ENCODE measurements at places on chromosomes 11 and 22. TPM values are rescaled to one million over a fixed set of nuclear protein-coding genes. Genes with fewer than 3 reads are reported as not detected.

GRCh38 chr11:64090806-64091516, 55.2 kb downstream of the FLRT1 start:
- no peaks in the 10 kb centered on the region for H3K27me3 ChIP-seq
- H3K4me1 ChIP-seq = peaks cover 72% of the 10 kb centered on the region
- no peak overlapping the region for H3K4me3 ChIP-seq

Gene SULT4A1
- 12.0 TPM for total RNA-seq

DNA sequence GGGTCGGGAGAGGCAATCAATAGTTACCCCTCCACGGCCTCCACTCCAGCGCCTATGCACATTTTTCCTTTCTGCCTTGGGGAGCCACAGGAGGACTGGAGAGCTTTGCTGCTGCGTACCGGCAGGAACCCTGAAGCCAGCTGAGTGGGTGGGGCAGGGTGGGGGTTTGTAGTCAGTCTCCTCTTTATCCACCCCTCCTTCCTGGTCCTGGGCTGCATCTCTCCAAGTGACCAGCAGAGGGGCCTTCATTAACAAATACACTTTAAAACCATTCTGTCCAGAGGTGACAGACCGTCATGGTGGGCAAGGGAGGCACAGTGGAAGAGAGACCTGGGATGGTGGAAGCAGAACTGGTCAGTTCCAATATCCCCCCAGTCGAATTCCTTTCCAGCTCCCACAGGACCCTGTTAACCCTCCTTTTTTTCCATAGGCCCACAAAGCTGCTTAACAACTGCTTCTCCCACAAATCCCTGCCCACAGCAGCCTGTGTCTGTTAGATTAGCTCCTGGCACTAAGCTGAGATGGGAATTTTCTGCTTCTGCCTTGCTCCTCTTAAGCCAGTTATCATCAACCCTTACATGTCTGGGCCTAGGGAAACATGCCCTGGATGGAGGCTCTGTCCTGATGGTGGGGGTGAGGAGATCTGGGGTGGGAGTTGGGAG, 3.9 kb upstream of the ABCG4 start:
- no peaks in the 10 kb centered on the region for H3K27me3 ChIP-seq
- H3K4me3 ChIP-seq = no peak overlapping the region
- H3K4me1 ChIP-seq = peaks cover 5% of the 10 kb centered on the region
- H3K36me3 ChIP-seq = no peaks in the 10 kb centered on the region

DNA sequence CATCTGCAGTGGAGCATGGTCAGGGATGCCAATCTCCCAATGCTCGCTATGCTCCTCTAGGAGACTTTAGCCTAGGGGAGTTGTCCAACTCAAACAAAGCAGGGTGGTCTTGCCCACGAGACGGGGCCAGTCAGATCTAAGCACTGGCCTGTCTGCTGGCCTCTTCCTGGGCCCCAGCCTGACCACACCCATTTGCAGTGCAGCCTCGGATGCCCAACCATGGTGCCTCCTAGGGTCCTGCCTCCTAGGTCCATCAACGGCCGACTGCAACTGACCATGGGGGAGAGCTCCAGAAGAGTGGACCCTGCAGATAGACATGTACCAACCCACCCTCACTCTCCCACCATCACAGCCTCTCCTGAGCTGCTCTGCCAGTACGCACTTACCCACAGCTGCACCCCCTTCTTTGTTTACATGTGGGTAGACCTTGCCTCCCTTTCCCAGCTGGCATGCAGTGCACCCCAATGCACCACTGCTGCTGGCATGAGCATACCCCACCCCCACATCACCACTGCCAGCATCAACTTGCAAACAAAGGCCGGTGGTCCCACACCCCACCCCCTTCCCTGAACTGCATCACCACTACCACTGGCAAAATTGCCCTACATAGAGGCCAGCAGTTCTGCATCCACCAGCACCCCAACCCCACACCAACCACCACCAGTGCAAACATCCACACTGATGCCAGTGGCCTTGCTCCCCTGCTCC, 27.6 kb upstream of the ARL14EP start:
- H3K4me1 ChIP-seq = no peaks in the 10 kb centered on the region
- H3K4me3 ChIP-seq = no peak overlapping the region
- no peak overlapping the region for H3K27ac ChIP-seq
- DNase-seq = no peak

- no peak for DNase-seq
- H3K4me3 ChIP-seq = no peak overlapping the region
- H3K27ac ChIP-seq = no peak overlapping the region
- peaks cover 18% of the 10 kb centered on the region for H3K4me1 ChIP-seq
- H3K27me3 ChIP-seq = 0 out of 2 replicates have a peak, but pooled peaks cover 3% of the 10 kb centered on the region
Observed at GRCh38 chr11:120561286-120561685, 49.7 kb downstream of the GRIK4 start.

GRCh38 chr11:7927635-7928034, 3.4 kb downstream of the OR10A6 start:
- no peak overlapping the region for H3K27ac ChIP-seq
- H3K4me1 ChIP-seq = no peaks in the 10 kb centered on the region
- no peaks in the 10 kb centered on the region for H3K36me3 ChIP-seq

GRCh38 chr11:132496341-132496740, 1036.0 kb downstream of the OPCML start:
- H3K27ac ChIP-seq = no peak overlapping the region
- no peak overlapping the region for H3K4me3 ChIP-seq

Gene RBFOX2
- total RNA-seq = 81.1 TPM

Gene TEX54
- total RNA-seq = not detected

- H3K27ac ChIP-seq = peak overlapping the region; percentile 18
- peak overlapping the region; percentile 68 for H3K4me3 ChIP-seq
- H3K27me3 ChIP-seq = no peaks in the 10 kb centered on the region
- H3K36me3 ChIP-seq = no peaks in the 10 kb centered on the region
- no peak for DNase-seq
- peaks cover 20% of the 10 kb centered on the region for H3K4me1 ChIP-seq
Observed at GRCh38 chr22:25564979-25565677, 653 bp downstream of the GRK3 start.

DNA sequence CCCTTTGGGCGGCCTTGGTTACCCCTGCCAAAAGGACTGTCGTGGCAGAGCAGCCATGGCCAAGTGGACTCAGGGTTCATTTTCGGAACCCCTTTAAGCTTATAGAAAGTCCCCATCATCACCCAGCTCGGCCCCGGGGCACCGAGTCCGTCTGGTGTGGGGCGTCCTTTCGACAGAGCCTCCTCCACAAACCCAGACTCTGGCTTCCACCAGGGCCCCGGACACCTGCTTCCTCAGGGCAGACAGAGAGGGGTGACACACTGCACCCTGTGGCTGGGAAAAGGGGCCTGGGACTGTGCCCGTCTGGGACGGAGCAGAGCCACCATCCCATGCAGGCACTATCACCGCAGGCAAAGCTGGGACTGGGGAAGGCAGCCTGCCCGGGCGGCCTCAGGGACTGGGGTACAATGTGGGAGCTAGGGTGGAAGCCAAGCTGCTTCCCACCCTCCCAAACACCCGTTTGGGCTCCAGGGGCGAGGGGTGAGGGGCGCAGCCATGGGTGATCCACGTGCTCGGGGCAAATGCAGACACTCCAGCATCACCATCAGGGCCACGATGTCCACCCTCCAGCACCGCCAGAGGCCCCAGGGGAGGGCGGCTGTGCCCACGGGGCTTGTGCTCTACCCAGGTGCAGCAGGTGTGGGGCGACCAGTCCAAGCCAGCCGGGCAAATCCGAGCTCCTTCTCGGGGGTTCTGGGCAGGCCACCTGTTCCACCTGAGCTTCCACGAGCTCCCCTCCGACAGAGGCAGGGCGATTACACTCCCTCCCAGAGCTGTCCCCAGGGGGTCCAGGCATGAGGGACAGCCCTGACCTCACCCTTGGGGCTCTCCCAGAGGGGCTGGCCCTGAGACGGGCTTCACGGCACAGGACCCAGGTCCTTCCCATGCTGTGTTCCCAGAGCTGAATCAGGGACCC, 11.7 kb upstream of the MRPL23 start:
- H3K36me3 ChIP-seq = no peaks in the 10 kb centered on the region
- H3K27ac ChIP-seq = no peak overlapping the region
- no peak for DNase-seq
- H3K4me3 ChIP-seq = no peak overlapping the region

DNA sequence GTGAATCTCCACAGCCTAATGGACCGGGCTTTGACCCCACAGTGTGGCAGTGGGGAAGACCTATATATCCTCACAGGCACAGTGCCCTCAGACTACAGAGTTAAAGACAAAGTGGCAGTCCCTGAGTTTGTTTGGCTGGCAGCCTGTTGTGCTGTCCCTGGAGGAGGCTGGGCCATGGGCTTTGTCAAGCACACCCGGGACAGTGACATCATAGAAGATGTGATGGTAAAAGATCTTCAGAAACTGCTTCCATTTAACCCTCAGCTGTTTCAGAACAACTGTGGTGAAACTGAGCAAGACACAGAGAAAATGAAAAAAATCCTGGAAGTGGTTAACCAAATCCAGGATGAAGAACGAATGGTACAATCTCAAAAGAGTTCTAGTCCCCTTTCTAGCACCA, 39.0 kb downstream of the ENDOD1 start:
- no peaks in the 10 kb centered on the region for H3K4me1 ChIP-seq
- H3K4me3 ChIP-seq = no peak overlapping the region
- no peak for DNase-seq
- no peak overlapping the region for H3K27ac ChIP-seq

- H3K27ac ChIP-seq = no peak overlapping the region
- no peaks in the 10 kb centered on the region for H3K4me1 ChIP-seq
- H3K27me3 ChIP-seq = no peaks in the 10 kb centered on the region
Observed at GRCh38 chr22:35174401-35175038, 82.8 kb upstream of the HMGXB4 start.

GRCh38 chr11:18106688-18107087, 806 bp upstream of the SAAL1 start:
- H3K4me3 ChIP-seq = peak overlapping the region; percentile 88
- H3K27ac ChIP-seq = no peak overlapping the region
- H3K36me3 ChIP-seq = peaks cover 7% of the 10 kb centered on the region
- no peaks in the 10 kb centered on the region for H3K27me3 ChIP-seq

- H3K4me1 ChIP-seq = no peaks in the 10 kb centered on the region
- H3K27ac ChIP-seq = no peak overlapping the region
- peak; percentile 20 for DNase-seq
- no peaks in the 10 kb centered on the region for H3K27me3 ChIP-seq
- no peak overlapping the region for H3K4me3 ChIP-seq
Observed at GRCh38 chr22:43884600-43885318, 7.1 kb downstream of the PNPLA5 start.

Gene ELF5
- not detected for total RNA-seq

Gene SLC22A8
- not detected for total RNA-seq

- H3K4me3 ChIP-seq = peak within 1 kb of the TSS; percentile 42
- no peaks in the 10 kb centered on the region for H3K4me1 ChIP-seq
- H3K36me3 ChIP-seq = no peaks in the 10 kb centered on the region
- no peak within 1 kb of the TSS for H3K27ac ChIP-seq
- DNase-seq = no peak
Observed at GRCh38 chr11:75240311-75241035, at the start of gene TPBGL. Gene TPBGL, plus strand, starts transcription at chr11:75240774. Its CDS starts 276 bp downstream, at chr11:75241050.

GRCh38 chr11:24453129-24453718, 43.6 kb upstream of the LUZP2 start:
- no peak for DNase-seq
- H3K36me3 ChIP-seq = no peaks in the 10 kb centered on the region
- no peak overlapping the region for H3K27ac ChIP-seq
- no peak overlapping the region for H3K4me3 ChIP-seq
- H3K27me3 ChIP-seq = no peaks in the 10 kb centered on the region
- H3K4me1 ChIP-seq = no peaks in the 10 kb centered on the region

Gene APOL5
- total RNA-seq = not detected

DNA sequence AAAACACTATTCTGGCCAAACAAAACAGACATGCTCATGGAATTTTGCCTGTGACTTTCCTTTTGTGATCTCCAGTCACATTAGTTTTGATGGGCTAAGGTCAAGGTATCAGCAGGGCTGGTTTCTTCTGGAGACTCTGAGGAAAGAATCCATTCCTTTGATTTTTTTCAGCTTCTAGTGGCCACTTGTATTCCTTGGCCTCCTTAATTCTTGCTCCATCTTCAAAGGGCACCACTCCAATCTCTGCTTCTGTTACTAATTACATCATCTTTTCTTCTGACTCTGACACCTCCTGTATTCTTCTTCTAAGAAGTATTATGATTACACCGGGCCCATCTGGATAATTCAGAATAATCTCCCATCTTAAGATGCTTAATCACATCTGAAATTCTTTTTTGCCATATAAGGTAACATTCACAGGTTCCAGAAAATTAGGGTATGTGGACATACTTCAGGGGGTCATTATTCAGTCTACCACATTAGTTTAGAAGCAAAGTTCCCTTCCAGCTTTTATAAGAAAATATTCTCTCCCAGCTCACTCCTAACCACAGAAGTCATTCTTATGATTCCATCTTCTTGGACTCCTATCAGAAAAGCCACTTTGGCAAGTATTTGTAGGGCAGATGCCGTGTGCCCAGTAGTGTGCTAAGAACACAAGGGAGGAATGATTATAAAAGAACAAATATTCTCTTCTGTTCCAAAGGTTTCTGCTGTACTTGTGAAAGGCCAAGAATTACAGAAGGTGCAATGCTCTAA, 56.4 kb upstream of the FSHB start:
- H3K27ac ChIP-seq = no peak overlapping the region
- no peak overlapping the region for H3K4me3 ChIP-seq
- H3K27me3 ChIP-seq = no peaks in the 10 kb centered on the region
- H3K36me3 ChIP-seq = no peaks in the 10 kb centered on the region

DNA sequence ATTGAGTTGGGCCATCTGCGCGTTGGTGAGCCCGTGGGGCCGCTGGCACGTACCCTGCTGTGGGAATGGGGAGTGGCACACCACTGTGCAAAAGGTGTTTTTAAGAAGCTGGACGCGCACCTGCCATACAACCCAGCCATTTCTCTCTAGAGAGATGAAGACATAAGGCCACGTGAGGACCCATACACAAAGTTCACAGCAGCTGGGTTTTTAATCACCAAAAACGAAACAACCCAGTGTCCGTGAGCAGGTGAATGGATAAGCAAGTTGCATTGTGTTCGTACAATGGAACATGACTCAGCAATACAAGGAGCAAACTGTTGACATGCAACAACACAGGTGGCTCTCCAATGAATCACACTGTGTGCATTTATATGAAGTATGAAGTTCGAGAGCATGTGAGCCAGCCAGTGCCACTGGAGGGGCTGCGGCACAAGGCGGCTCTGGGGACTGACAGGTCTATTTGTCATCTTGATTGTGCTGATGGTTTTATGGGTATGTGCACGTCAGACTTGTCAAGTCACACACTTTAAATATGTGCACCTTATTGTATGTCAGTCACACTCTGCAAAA, 30.6 kb upstream of the PANX2 start:
- H3K4me1 ChIP-seq = peaks cover 3% of the 10 kb centered on the region
- no peak overlapping the region for H3K4me3 ChIP-seq
- no peak overlapping the region for H3K27ac ChIP-seq
- H3K36me3 ChIP-seq = no peaks in the 10 kb centered on the region
- no peak for DNase-seq
- no peaks in the 10 kb centered on the region for H3K27me3 ChIP-seq

DNA sequence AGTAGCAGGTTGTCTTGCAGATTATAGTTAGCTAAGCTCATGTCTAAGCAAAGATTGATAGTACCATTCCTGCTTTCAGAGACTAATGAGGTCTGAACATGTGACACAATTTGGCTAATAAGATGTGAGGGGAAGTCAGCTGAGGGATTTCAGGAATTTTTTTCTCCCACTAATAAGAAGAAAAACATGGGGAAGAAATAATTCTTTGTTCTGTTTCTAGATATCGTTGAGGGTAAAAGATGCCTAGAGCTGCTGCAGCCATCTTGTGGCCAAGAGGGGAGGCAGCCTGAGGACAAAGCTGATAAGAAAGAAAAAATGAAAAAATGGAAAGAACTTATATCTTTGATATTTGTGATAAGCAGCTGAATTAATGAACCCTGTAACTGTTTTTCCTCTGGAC, 1334.4 kb downstream of the LRRC4C start:
- no peak overlapping the region for H3K4me3 ChIP-seq
- no peak overlapping the region for H3K27ac ChIP-seq
- no peaks in the 10 kb centered on the region for H3K27me3 ChIP-seq
- DNase-seq = no peak

Gene OR51E2
- total RNA-seq = not detected

Gene CREB3L1
- total RNA-seq = 35.6 TPM

Measured in Panc1 (cell line).